Aorta (tissue), 5 donors: ENCODE measurements at places on chromosomes 3 and 15.
A peak's percentile ranks its signal among the peaks of the same experiment; 100 is the strongest.

DNA sequence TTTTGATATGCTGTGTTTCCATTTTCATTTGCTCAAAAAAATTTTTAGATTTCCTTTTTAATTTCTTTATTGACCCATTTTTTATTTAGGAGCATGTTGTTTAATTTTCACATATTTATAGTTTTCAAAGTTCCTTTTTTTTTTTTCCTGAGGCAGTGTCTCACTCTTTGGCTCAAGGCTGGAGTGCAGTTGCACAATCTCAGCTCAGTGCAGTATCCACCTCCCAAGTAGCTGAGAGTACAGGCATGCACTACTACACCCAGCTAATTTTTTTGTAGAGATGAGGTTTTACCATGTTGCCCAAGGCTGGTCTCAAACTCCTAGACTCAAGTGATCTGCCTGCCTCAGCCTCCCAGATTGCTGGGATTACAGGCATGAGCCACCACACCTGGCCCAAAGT lies 36.2 kb downstream of the PFN2 start:
- H3K4me1 ChIP-seq = peaks cover 8% of the 10 kb centered on the region
- H3K4me3 ChIP-seq = no peak overlapping the region
- no peak for DNase-seq

GRCh38 chr3:4580346-4581123 lies 87.4 kb downstream of the ITPR1 start:
- H3K4me1 ChIP-seq = peaks cover 2% of the 10 kb centered on the region
- no peak for DNase-seq
- H3K27ac ChIP-seq = peak overlapping the region; percentile 78
- no peaks in the 10 kb centered on the region for H3K36me3 ChIP-seq
- no peak overlapping the region for H3K4me3 ChIP-seq

DNA sequence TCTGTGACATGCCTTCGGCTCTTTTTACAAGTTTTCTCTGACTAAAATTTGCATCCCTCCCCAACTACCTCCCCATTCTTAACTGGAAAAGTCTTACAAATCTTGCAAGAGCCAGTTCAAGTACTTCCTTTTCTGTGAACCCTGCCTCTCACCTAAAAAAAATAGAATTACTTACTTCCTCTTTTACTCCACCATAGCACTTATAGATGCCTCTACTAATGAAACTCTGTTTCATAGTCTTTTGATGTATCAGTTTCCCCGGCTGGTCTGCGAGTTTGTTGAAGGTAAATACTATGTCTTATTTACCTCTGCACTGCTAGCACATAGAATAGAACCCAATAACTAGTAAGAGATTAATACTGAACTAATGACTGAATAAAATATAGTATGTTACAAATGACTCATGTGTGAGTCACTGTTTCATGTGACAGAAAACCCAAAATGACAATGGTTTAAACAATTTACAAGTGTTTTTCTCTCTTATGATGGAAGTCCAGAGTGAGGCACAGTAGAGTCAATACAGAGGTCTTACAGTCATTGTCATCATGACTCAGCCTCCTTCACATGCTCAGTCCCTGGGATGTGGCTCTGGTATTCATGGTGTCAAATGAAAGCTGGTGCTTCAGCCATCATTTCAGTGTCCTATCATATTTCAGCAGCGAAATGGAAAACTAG lies 393.5 kb downstream of the RSL24D1 start:
- no peaks in the 10 kb centered on the region for H3K27me3 ChIP-seq
- no peaks in the 10 kb centered on the region for H3K36me3 ChIP-seq

DNA sequence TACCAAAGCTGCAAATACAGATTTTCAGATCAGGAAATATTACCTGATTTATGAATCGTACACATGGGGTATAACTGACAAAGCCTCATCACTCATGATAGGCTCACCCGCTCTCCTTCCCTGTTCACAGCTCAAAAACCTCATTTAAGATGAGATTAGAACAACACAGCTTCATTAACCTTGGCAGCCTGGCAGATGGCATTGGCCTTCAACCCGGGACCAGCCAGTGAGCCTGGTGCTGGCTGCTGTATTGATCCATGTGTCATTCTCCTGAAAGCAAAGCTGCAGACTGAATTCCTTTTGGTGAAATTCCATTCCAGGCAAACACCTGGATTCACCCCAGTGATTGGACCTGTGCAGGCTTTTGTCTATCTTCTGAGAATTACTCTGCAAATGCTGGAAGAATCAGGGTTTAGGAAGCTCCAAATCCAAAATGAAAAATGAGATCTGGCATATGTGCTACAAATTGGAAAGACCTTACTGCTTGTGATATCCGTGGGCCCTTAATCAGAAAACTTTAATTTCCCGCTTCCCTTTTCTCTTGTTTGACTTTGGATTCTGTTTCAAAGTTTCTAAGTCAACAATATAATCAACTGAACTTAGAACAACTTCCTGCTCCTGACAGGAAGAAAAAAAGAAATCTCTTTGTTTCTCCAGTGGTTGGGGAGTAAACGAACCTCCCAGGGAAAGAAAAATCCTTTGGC lies 189.1 kb upstream of the KBTBD8 start:
- H3K27me3 ChIP-seq = no peaks in the 10 kb centered on the region
- no peak overlapping the region for H3K27ac ChIP-seq
- H3K4me3 ChIP-seq = no peak overlapping the region
- H3K36me3 ChIP-seq = no peaks in the 10 kb centered on the region
- no peaks in the 10 kb centered on the region for H3K4me1 ChIP-seq

GRCh38 chr3:195556390-195556789 lies 13.3 kb upstream of the PPP1R2 start:
- H3K27ac ChIP-seq = no peak overlapping the region
- H3K4me1 ChIP-seq = no peaks in the 10 kb centered on the region
- H3K4me3 ChIP-seq = no peak overlapping the region

- no peak overlapping the region for H3K4me3 ChIP-seq
- peaks cover 2% of the 10 kb centered on the region for H3K36me3 ChIP-seq
- no peak for DNase-seq
- H3K27ac ChIP-seq = peak overlapping the region; percentile 74
- H3K27me3 ChIP-seq = no peaks in the 10 kb centered on the region
Observed at GRCh38 chr3:37680401-37680800, 181.3 kb upstream of the CTDSPL start.

DNA sequence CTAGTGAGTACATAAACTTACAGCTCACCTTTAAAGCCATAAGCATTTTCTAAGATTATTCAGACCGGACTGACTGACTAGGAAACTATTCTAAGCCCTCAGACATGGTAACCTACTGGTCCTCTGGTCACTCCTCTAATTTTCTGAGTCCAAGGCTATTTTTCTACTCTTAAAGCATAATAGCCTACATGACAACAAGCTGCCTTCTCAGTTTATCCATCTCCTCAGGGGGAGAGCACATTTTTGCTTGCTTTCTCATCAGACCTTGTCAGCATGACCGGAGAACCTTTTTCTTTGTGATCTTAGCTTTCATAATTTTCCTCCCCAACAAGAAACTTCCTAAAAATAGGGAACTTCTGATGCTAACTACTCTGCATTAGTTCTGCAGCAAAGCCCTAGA lies 38.4 kb downstream of the UBP1 start:
- no peak overlapping the region for H3K4me3 ChIP-seq
- H3K36me3 ChIP-seq = peaks cover 16% of the 10 kb centered on the region
- no peaks in the 10 kb centered on the region for H3K27me3 ChIP-seq
- no peak for DNase-seq
- no peak overlapping the region for H3K27ac ChIP-seq

DNA sequence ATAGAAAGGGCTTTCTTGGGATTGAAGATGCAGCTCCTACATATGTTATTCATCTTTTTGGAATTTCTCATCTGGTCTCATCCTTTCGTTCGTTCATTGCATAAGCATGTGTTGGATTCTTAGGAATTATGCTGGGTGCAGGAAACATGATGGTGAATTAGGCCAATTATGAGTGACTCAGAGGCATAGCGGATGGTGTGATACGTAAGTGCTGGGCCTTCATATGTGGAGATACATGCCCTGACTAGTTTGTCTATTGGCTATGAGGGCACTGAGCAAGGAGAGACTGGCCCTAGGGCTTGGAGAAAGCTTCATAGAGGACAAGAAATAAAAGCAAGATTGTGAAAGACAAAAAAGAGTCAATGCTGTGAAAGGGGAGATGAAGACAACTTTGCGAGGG lies 235.1 kb downstream of the MYRIP start:
- H3K27me3 ChIP-seq = no peaks in the 10 kb centered on the region
- no peaks in the 10 kb centered on the region for H3K36me3 ChIP-seq
- peaks cover 2% of the 10 kb centered on the region for H3K4me1 ChIP-seq

GRCh38 chr15:88247914-88248313 lies 8.6 kb downstream of the NTRK3 start:
- no peak for DNase-seq
- H3K36me3 ChIP-seq = no peaks in the 10 kb centered on the region
- no peaks in the 10 kb centered on the region for H3K4me1 ChIP-seq
- H3K27me3 ChIP-seq = no peaks in the 10 kb centered on the region
- H3K4me3 ChIP-seq = no peak overlapping the region
- H3K27ac ChIP-seq = no peak overlapping the region

- DNase-seq = no peak
- H3K27me3 ChIP-seq = no peaks in the 10 kb centered on the region
- H3K4me1 ChIP-seq = peaks cover 12% of the 10 kb centered on the region
- no peak overlapping the region for H3K4me3 ChIP-seq
- no peak overlapping the region for H3K27ac ChIP-seq
Observed at GRCh38 chr3:37899101-37899707, 37.5 kb downstream of the CTDSPL start.

- H3K27ac ChIP-seq = no peak overlapping the region
- no peak for DNase-seq
- H3K27me3 ChIP-seq = no peaks in the 10 kb centered on the region
- no peaks in the 10 kb centered on the region for H3K4me1 ChIP-seq
Observed at GRCh38 chr3:119508172-119508845, 10.0 kb downstream of the TIMMDC1 start.

DNA sequence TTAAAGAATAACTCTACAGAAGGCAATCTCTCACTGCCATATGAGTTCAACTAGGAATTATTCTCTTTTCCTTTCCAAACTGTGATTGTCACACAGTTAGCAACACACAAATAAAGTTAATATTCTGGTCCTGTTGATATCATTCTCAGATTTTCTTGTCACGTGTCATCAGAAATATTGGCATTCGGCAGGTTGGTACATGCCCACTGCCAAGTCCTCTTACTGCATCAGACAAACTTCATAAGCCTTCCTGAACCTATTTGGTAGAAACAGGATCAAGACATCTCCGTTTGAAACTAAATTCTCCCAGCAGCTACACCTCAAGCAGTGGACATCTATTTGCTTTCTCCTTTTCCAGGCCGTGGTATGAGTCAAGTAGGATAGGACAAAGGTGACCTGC lies 177.9 kb upstream of the SOX2 start:
- H3K4me3 ChIP-seq = no peak overlapping the region
- no peak overlapping the region for H3K27ac ChIP-seq
- no peak for DNase-seq
- H3K36me3 ChIP-seq = no peaks in the 10 kb centered on the region
- no peaks in the 10 kb centered on the region for H3K27me3 ChIP-seq

DNA sequence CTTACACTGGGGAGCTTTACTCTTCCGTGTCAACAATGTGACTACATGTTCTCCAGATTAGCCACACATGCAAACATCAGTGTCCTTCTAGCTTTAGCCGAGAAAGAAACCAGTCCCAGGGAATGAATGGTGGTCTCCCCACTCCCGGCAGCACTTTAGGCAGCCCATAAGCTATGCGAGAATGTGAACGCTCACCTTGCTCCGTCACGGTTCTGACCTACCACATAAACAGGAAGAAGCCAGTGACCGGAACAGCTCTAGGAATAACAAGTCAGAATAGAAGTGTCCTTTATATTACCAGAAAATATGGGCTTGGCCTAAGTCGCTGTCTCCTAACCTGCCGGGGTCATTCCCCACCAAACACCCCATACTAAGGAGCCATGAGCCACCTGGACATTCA lies 98.0 kb upstream of the ABHD17C start:
- no peak overlapping the region for H3K27ac ChIP-seq
- no peaks in the 10 kb centered on the region for H3K36me3 ChIP-seq
- H3K4me3 ChIP-seq = no peak overlapping the region
- DNase-seq = no peak
- H3K4me1 ChIP-seq = no peaks in the 10 kb centered on the region

DNA sequence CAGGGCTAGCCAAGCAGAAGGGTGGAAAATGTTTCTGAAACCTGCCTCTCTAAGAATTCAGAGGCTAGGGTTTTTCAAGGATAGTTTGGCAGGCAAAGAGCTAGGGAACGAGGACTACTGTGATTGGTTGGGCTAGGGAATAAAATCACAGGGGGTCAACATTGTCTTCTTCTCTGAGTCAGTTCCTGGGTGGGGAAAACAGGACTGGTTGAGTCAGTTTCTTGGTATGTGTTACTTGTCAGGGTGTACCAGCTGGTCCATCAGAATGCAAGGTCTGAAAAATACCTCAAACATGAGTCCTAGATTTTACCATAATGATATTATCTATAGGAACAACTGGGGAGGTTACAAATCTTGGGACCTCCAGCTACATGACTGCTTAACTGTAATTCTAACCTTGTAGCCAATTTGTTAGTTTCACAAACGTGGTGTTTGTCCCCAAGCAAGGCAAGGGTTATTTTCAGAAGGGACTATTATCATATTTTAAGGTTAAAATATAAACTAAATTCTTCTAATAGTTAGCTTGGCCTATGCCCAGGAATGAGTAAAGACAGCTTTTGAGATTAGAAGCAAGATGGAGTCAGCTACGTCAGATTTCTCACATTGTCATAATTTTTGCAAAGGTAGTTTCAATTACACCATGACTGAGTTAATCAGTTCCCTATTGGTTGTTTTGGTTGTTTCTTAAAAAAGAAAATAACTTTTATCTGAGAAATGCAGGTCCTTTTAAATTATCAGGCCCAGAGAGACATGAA lies 231.5 kb downstream of the ALCAM start:
- H3K27ac ChIP-seq = peak overlapping the region; percentile 6
- DNase-seq = no peak
- no peak overlapping the region for H3K4me3 ChIP-seq
- H3K27me3 ChIP-seq = no peaks in the 10 kb centered on the region

DNA sequence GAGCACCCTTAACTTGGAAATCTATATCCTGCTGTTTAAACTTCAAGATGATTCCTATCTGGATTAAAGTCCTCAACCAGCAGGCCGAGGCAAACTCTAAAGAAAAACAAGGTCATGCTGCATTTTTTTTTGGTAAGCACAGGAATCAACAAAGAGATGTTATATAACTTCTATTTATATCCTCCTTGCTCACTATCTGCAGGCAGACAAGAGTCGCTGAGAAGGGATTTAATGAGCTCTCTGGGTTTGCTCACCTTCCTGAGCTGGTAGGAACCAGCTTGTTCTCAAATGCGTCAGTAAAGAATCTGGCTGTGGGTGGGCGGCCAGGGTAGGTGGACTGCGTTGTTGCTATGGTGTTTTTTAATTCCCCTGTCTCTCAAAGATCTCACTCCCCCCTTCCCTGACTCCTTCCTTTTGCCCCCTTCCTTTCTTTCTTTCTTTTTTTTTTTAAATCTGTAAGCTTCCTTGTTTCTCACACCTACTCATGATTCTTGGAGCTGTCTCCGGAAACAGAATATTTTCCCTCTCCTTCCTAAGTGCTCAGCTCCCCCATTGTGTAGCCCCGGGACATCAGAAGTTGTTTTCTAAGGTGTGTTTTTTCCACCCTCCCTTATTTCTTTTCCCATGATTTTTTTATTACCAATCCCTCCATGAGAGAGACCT lies 228.8 kb upstream of the BHLHE40 start:
- no peak for DNase-seq
- peaks cover 5% of the 10 kb centered on the region for H3K4me1 ChIP-seq
- H3K36me3 ChIP-seq = no peaks in the 10 kb centered on the region
- no peak overlapping the region for H3K27ac ChIP-seq
- H3K4me3 ChIP-seq = no peak overlapping the region
- H3K27me3 ChIP-seq = no peaks in the 10 kb centered on the region

- no peaks in the 10 kb centered on the region for H3K27me3 ChIP-seq
- no peak overlapping the region for H3K4me3 ChIP-seq
- no peak for DNase-seq
Observed at GRCh38 chr3:114071786-114072185, 15.2 kb downstream of the QTRT2 start.

- H3K27ac ChIP-seq = no peak overlapping the region
- H3K4me3 ChIP-seq = no peak overlapping the region
Observed at GRCh38 chr3:29412110-29412509, 131.2 kb downstream of the RBMS3 start.
